ENCODE measurements at places on chromosomes 2 and 18.

DNA sequence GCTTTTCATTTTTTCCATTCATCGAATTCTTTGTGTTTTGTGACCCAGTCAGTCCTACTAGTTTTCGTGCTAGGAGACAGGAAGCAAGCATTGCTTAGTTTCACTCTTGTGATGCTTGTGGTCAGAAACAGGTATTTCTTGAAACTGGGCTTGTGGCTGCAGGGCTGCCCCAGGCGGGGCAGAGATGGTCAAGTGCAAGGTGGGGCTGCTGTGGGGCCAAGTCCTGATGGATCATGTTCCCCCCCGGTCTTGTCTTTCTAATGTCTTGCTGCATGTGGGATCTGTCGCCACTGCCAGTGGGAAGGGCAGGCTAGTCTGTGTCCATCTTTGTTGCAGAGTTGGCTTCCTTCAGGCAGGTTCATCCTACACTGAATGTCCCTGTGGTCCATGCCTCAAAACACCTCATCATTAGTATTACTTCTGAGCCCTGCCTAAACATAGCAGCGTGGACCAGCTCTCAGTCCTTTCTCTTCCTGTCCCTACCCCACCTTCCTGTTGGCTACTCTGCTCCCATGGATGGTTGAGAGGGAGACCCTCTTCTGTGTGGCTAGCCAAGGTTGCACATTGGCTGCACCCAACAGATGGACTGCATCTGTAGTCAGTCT, 38.7 kb downstream of the INPP4A start:
- no peak for DNase-seq

GRCh38 chr2:228838819-228839218, 432.3 kb downstream of the PID1 start:
- DNase-seq: no peak

GRCh38 chr2:156784020-156784701, 348.0 kb downstream of the GPD2 start:
- no peak for DNase-seq

- no peak for DNase-seq
Observed at GRCh38 chr18:58557008-58557435, 71.9 kb downstream of the ALPK2 start.

DNA sequence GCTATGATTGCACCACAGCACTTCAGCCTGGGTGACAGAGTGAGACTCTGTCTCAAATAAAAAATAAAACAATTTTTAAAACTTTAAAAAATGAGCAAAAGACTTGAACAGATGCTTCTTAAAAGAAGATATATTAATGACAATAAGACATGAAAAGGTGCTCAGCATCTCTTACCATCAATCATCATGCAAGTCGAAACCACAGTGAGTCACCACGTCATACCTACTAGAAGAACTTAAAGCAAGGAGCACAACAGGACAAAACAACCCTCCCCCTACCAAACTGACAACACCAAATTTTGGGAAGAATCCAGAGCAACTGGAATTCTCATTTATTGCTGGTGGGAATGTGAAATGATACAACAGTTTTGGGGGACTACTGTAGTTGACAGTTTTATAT, 251.6 kb downstream of the BCL2 start:
- DNase-seq: no peak

DNA sequence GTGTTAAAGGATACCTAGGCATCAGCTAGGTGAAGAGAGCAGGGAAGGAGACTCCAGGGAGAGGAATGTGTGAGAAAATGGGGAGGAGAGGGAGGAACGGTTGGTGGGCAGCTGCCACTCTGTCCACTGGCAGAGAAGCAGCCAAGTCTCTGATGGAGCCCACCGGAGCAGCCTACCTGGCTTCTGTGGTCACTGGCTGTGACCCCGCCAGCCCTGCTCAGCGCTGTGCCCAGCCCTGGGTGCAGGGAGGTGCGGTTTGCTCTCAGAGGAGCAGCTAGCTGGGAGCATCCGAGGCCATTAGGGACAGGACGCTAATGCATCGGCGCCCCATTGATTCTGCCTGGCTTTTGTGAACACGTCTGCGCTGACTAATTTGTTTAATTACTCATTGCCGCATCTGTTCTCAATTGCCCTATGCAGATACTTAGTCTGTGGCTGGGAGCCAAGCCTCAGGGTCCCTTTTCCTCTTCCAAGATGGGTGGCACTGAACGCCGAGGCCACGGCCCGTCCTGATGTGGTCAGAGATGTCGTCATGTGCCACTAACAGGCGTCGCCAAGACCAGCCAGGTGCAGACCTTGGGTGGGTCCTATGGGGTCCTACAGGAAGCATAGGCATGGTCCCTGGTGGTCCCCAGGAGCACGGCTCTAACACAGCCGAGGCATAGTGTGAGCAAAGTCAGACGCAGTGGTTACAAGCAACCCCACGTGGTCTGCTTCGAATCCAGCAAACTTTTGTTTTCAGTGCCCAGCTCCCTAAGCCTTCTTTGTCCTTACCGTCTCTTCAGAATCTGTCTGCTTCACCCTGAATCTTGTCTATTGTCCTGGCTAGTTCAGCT, 82.0 kb downstream of the RRM2 start:
- DNase-seq: no peak

DNA sequence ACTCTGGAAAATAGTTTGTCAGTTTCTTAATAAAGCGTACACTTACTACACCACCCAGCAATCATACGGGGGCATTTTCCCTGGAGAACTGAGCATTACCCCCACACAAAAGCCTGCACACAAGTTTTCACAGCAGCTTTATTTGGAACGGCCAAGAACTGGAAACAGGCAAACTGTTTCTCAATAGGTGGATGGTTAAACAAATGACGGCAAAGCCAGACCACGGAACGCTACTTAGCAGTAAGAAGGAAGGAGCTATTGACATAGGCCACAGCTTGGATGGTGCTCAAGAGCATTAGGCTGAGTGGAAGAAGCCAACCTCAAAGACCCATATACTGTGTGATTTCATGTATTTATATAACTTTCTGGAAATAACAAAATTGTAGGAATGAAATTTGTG, 9.0 kb downstream of the MALL start:
- DNase-seq: no peak

GRCh38 chr2:179340678-179341077, 76.0 kb upstream of the SESTD1 start:
- no peak for DNase-seq

GRCh38 chr18:54671291-54671881, 80.3 kb downstream of the DYNAP start:
- peak; percentile 28 for DNase-seq

DNA sequence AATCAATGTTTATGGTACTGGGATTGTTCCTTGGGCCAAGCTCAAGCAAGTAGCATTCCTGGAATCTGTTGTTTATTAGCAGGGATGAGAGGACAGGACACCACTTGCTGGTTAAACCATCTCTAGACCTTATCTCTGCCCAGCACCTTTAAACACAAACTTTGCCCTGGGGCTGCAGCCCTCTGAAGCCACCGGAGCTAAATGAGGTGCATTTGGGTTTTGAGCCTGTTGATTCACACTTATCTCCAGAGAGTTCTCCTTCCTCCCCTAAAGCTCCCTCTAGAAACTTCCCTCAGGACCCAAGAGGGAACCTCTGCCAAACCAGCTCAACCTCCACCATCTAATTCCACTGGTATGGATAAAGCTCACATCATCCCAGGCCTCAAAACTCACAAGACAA, 94.8 kb upstream of the EPAS1 start:
- DNase-seq: no peak

DNA sequence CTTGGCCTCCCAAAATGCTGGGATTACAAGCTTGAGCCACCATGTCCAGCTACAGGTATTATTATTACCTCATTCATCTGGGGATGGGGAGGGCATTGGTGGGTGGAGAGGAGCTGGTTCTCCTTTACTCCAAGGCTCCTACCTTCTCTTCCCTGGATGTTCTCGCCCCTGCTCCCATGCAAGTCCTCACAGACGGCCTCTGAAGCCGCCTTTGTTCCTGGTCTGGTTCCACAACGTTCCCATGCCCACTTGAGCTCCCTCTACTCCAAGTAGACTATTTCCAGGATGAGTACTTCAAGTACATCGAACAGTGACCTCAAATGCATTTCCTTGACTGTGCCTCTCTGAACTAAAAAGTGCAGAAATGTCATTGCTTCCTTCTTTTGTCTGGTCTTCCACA, 3.2 kb upstream of the SLC20A1 start:
- no peak for DNase-seq

GRCh38 chr2:17327649-17328048, 190.6 kb downstream of the RAD51AP2 start:
- no peak for DNase-seq

GRCh38 chr2:33873076-33873605, 274.0 kb upstream of the FAM98A start:
- no peak for DNase-seq

DNA sequence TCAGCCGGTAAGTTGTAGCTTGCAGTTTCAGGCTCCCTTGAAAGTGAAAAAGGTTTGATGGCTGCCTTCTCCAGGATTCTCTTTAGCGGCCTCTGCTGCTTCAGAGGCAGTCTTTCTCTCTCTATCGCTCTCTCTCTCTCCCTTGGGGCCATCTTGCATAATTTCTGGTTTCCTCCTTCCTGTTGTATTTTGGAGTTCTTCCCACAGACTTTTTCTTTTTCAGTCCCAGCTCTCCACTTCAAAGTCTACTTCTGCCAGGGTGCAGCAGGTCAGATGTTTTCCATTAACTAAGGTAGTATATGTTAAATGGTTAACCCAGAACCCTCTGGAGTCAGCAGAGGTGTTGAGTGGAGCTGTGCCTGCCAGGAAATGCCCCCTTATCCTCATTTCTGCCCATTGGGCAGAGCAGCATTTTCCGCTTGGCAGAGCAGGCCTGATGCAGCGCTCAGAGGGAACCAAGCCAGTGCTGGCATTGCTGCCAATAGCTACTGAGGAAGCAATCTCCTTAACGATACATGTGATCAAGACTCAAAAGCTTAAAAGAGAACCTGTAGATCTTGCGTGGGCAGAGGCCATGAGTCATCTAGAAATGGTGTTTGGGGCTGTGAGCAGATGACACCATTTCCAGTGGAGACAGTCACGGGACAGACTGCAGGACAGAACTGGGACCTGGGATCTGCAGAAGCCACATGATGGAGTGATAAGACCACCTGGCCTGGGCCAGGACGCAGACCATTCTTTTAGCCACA, 20.8 kb downstream of the DBI start:
- DNase-seq: peak; percentile 46

GRCh38 chr18:5759194-5759593, 136.1 kb downstream of the TMEM200C start:
- DNase-seq: no peak

GRCh38 chr2:26875808-26876207, 27.9 kb downstream of the DPYSL5 start:
- DNase-seq: no peak

- no peak for DNase-seq
Observed at GRCh38 chr18:2981212-2981728, 31.7 kb downstream of the LPIN2 start.

GRCh38 chr2:37326866-37327634, 2.4 kb upstream of the PRKD3 start:
- DNase-seq: no peak

DNA sequence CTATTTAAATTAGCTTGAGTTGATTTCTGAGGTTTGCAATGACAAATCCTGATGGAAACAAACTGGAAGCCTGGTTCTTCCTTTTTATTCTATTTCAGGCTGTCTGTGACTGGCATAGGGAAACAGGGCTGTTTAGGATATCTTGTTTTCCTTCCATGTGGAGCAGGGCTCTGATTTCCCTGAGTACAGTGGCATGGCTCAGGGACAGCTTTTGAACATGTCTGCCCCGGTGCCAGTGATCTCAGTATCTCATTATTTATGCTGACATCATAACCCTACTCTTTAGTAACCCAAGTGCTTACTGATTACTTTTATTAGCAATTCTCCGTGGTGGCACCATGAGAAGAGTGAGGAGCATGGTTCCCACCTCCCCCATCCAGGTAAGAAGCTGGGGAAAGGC, 720.3 kb downstream of the GALR1 start:
- DNase-seq: no peak

- no peak for DNase-seq
Observed at GRCh38 chr2:61689568-61689967, 151.4 kb upstream of the XPO1 start.

DNA sequence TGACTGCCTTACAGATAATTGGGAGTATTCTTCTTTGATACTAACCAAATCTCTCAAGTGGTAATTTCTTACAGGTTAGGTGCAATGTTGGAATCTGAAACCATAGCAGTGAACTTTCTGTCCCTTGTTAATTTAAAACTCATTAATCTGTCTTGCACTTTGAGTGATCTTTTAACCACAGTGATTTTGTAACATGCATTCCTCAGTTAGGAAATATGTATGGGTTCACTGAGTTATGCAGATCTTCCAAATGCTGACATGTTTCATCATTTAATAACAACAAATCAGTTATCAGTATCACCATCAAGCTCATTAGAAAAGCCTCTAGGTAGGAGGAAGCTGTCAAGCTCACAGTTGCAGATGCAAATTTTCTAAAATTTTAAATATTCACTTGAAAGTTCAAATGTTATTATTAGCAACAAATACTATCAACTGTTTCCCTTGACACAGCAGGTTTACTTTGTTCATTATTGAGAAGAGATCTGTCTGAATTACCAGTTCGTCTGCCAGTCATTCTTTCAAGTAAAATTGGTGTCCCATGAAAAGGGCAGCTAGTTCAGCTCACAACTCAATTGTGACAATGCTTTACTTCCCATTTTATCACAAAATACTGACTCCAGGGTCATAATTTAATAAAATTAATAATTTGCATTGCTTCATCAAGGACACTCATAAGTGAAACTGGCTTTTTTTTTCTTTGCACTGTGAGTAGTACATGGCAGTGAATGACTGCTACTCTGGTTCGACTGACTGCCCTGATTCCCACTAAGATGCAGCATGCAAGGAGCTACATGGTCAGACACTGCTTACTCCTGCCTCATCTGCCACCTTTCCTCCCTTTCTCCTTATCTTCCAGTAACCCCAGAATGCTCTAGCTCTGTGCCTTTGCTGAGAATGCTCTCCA, 31.6 kb downstream of the SUCLG1 start:
- DNase-seq: no peak

GRCh38 chr2:144429396-144430112, 90.4 kb downstream of the ZEB2 start:
- no peak for DNase-seq

DNA sequence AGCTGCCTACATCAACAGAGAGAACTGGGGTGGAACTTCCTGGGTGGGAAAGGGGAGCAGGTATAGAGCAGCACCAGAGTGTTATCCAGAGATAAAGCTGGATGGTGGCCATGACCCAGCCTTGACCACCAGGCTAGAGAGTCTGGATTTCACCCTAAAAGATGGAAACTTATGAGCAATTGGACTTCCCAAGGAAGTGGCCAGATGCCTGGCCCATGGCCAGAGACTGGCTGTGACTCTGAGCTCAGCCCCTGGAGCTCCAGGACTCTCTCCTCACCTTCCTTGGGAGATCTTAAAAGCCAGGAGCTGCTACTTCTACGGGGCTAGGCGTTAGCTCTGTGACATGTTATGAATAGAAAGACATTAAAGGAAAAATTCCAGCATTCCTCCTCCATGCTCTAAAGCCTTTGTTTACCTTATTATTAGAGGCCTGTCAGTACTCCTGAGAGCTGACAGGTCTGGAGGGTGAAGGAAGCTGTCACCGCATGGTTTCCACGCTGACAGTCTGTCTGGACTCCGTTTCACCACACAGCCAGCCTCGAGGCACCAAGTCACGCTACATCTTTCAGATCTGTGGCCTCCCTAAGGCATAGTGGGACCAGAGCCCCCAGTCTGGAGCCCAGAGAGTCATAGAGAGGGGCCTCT, 260.0 kb upstream of the SIX2 start:
- DNase-seq: no peak

GRCh38 chr18:13338318-13338717, 119.8 kb downstream of the LDLRAD4 start:
- DNase-seq: no peak
